Fibroblast of skin of back (primary cell): ENCODE measurements at places on chromosomes 1 and 21.

DNA sequence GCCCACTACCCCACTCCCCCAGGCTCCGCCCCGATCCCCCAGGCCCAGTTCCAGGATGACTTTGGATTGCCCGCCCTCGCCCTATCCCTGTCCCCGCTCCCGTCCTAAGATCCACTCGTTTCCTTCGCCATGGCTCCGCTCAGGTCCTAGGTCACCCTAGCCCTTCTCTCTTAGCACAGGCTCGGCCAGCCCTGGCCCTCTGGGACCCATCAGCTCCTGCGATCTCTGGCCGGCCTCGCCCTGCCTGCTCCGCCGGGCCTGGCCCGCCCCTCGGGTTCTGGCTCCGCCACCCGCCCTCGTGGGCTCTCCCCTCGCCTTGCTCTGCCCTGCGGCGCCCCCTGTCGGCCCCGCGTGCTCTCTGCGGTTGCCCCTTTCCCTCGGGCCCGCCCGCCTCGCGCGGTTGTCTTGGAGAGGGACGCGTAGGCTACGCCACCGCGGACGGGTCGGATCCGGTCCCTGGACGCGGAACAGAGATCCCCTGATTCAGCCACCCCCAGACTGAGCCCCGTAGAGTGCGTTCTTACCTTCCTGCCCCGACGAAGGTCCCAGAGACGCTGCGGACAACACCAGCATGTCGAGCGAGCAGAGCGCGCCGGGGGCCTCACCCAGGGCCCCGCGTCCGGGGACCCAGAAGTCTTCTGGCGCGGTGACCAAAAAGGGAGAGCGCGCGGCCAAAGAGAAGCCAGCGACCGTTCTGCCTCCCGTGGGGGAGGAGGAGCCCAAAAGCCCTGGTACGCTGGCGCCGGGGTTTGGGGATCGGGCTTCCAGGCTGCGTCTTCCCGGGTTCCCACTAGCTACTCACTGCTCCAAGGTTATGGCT, at the start of gene LRRC71:
TSS of gene LRRC71 (plus strand) at position 400 of the 820 bp plus-strand sequence. CDS start at position 572, 172 bp downstream.
- peak; percentile 76 for DNase-seq

- peak; percentile 80 for DNase-seq
Observed at GRCh38 chr1:201719812-201720521, 109.0 kb upstream of the IPO9 start.

DNA sequence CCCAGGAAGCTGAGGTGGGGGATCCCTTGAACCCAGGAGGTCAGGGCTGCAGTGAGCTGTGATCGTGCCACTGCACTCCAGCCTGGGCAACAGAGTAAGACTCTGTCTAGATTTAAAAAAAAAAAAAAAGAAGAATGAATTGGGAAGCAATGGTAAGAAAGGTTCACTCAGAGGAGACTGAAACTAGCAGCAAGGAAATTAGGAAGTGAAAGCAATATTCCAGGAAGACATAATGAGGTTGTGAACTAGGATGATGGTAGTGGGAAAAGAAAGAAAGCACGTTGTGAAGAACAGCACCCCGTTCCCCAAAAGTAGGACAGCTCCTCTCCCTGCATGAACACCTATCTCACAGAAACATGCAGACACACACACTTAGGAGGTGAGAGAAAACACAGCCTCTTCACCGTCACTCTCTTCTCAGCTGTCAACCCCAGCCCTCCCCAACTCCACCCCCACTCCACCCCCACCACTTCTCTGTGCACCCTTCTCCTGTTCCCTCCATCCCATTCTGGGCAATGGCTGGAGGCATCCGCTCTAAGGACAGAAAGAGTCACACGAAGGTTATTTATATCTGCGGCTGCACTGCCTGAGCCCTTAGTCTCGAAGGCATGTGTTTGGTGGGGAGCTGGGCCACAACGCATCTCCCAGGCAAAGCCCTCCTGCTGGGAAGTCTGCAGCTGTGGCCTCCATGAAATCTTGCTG, 101.8 kb upstream of the LPGAT1 start:
- peak; percentile 34 for DNase-seq

- DNase-seq, result peak; percentile 91
Observed at GRCh38 chr21:45427331-45428271, 22.6 kb downstream of the COL18A1 start.

GRCh38 chr1:153195216-153195615, 8.0 kb upstream of the LELP1 start:
- no peak for DNase-seq

GRCh38 chr1:26829184-26829911, 2.9 kb downstream of the ZDHHC18 start:
- no peak for DNase-seq

- DNase-seq, result no peak
Observed at GRCh38 chr1:239317948-239318347, 68.4 kb upstream of the CHRM3 start.

GRCh38 chr1:67058242-67058641, 4.3 kb upstream of the SLC35D1 start:
- no peak for DNase-seq

DNA sequence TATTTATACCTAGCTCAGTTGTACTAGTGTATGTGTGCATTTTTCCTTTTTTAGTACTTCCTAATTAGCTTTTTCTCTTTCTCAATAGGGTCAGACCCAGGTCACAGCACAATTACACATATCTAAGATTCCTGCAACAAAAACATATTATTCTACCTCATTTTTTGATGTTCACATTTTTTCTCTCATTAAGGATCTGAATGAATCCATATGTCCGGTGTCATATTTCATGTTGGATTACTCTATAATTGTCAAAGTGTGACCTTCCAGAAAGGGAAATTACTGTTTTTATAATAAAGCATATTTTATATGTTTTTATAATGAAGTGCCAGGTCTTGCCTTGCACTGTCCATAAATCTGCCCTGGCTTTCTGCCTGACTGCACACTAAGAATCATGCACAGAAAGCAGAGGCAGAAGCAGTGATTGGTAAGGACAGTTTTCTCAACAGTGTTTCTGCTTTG, 143.7 kb downstream of the KCNT2 start:
- peak; percentile 52 for DNase-seq

GRCh38 chr21:18743531-18743930, 339.9 kb upstream of the TMPRSS15 start:
- DNase-seq, result no peak

- DNase-seq, result peak; percentile 48
Observed at GRCh38 chr1:27203946-27204345, 30.5 kb upstream of the WDTC1 start.

GRCh38 chr1:31420716-31421115, 7.7 kb downstream of the SERINC2 start:
- DNase-seq, result no peak

- no peak for DNase-seq
Observed at GRCh38 chr1:34711485-34711884, 43.4 kb upstream of the GJB5 start.

GRCh38 chr1:25651036-25651640, 34.5 kb downstream of the MAN1C1 start:
- no peak for DNase-seq

DNA sequence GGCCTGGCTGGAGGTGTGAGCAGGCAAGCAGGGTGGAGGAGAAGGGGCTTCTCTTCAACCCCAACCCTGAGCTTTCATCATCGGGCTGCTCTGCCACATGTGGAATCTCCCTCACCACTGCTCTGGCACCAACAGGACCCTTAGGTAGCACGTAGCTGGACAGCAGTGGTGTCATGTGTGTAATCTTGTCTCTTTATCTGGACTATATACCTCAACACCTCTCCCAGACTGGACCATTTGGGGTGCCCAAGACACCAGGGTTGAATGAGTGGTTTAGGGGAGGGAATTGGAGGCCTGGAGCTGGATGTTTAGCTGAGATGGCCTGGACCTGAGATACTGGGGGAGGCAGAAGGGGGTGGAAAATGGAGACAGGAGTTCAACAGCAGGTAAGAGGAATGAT, 63.0 kb downstream of the UBE2T start:
- DNase-seq, result no peak

DNA sequence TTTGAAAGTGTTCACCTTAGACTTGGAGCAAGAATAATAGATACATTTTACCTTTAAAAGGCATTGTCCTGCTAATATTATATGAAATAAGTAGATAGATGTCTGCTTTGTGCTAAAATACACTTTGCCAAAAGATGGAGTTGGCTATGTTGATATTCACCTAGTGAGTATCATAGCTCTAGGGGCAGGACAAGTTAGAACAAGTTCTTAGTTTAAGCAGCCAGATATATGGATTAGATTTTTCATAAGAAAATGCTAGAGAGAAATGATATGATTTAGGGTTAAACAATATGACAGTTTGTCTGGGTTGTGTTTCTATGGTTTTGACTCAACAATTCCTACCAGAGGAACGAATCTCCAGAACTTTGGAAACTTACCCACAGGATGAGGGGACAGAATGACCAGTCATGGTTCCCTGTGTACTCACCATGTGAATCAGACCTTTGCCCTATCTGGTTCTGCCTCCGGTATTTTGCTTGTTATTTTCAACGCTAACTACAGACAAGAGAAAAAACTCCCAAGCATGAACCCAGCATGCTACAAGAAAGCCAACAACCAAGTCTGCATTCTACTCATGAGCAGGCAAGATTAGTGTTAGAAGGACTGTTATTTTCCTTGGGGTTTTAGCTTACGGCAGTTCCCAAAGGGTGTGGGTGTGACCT, 1.7 kb downstream of the F5 start:
- DNase-seq, result no peak

DNA sequence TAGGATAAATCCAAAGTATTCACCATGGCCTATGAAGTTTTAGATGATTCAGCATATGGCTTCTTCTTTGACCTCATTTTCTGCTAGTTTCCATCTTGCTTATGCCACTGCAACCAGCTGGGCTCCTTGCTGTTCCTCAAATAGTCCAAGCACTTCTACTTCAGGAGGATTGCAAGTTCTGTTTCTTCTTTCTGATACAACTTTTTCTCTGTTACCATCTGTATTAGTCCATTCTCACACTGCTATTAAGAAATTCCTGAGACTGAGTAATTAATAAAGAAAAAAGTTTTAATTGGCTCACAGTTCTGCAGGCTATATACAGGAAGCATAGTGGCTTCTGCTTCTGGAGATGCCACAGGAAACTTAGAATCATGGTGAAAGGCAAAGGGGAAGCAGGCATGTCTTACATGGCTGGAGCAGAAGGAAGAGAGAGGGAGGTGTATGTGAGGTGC, 20.3 kb downstream of the PTGS2 start:
- DNase-seq, result no peak

- no peak for DNase-seq
Observed at GRCh38 chr1:2431103-2431502, 18.7 kb upstream of the PEX10 start.

- DNase-seq, result peak; percentile 100
Observed at GRCh38 chr1:23196627-23197328, 20.5 kb downstream of the HTR1D start.

GRCh38 chr1:188723332-188724020, 1754.2 kb downstream of the BRINP3 start:
- peak; percentile 22 for DNase-seq

DNA sequence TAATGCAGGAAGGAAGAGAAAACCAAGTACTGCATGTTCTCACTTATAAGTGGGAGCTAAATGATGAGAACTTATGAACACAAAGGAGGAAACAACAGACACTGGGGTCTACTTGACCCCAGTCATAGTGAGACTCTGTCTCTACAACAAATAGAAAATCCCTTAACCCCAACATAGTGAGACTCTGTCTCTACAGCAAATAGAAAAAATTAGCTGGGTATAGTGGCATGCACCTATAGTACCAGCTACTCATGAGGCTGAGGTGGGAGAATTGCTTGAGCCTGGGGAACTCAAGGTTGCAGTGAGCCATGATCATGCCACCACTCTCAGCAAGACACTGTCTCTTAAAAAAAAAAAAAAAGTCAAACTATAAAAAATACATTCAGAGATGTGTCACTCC, 42.7 kb downstream of the GIPC2 start:
- DNase-seq, result no peak

DNA sequence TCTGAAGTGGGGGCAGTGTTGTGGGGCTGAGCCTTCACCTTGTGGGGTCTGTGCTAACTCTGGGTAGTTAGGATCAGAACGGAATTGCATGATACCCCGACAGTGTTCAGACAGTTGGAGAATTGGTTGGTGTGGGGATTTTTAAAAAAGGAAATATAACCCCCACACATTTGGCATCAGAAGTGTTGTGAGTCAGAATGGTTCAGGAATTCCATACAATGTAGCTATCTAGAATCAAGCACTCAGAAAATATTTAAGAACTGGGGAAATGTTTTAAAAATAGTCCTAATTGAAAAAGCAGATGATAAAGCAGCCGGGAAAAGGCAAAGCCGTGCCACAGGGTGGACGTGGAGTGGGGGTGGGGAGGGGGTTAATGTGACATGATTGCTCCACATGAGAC, 6.5 kb upstream of the S100A7 start:
- DNase-seq, result peak; percentile 27

GRCh38 chr1:64235181-64235580, 31.8 kb downstream of the UBE2U start:
- DNase-seq, result no peak
